ENCODE measurements at places on chromosomes 16 and 17.

DNA sequence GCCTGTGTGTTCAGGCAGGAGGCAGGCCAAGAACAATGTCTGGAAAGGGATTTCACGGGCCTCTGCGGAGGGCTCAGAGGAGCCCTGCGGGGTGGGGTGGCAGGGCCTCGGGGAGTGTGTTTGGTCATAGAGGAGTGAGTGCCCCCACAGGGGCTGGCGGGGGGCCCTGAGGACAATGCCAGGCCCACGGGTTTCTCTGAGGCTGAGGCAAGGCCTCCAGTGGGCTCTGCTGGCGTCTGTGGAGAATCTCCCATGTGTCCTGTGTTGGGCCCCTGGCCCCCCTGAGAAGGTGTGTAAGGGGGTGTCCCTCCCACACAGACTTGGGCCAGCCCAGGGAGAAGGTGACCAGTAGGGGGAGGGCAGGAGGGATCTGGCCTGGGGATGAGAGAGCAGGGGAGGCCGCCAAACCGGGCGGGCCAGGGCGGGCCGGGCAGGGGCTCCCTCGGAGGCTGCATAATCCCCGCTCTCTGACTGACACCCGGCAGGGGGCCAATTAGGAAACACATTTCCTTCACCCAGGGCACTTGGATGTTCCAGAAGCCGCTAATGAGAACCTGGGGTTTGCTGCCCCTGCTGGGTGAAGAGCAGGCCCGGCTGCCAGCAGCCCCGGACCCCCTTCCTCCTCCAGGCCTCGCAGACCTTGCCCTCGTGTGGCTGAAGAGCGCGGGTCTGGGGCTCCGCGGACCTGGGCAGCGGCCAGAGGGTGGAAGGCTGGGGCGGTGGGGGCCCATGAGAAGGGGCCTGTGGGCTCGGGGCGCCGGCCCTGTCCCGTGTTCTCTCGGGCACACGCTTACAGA lies 204.2 kb downstream of the NTN1 start:
- DNase-seq: no peak

GRCh38 chr17:74862919-74863318 lies 3.2 kb upstream of the GRIN2C start:
- DNase-seq: no peak

GRCh38 chr17:6437466-6437865 lies 2.5 kb upstream of the AIPL1 start:
- DNase-seq: no peak

- no peak for DNase-seq
Observed at GRCh38 chr16:12305847-12306801, 329.6 kb downstream of the SNX29 start.

- no peak for DNase-seq
Observed at GRCh38 chr16:56451753-56452689, 667 bp downstream of the OGFOD1 start.
